GM23248 (cell line): ENCODE measurements at places on chromosomes 1 and 21.
A peak's percentile ranks its signal among the peaks of the same experiment; 100 is the strongest.

GRCh38 chr1:198968866-198969265 lies 330.0 kb downstream of the PTPRC start:
- no peak for DNase-seq

DNA sequence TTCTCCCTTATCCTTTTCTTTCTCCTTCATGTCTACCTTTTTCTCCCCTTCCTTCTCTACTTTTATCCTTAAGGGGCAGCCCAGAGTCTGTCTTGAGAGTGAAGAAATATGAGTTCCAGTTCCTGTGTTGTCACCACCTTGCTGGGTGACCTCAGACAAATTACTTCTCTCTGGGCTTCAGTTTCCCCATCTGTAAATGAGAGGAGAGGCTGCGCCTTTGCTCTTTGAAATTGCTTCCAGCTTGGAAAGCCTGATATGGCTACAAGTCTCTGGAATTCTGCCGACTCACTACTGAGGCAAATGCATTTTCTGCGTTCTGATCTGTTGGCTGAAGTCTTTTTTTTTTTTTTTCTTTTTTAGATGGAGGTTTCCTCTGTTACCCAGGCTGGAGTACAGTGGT lies 119.2 kb downstream of the SYF2 start:
- no peak for DNase-seq

GRCh38 chr1:188822248-188822647 lies 1655.4 kb downstream of the BRINP3 start:
- no peak for DNase-seq

GRCh38 chr1:78527706-78528105 lies 36.9 kb downstream of the PTGFR start:
- DNase-seq = peak; percentile 11

- peak; percentile 72 for DNase-seq
These were observed 10.1 kb upstream of the PROK1 start for GRCh38 chr1:110440877-110441276.

- DNase-seq = peak; percentile 14
These were observed 677.8 kb downstream of the USP25 start for GRCh38 chr21:16407403-16408240.

- no peak for DNase-seq
These were observed 289.6 kb downstream of the PTPRU start for GRCh38 chr1:29525941-29526340.

- DNase-seq = no peak
These were observed 87.9 kb downstream of the ZZZ3 start for GRCh38 chr1:77594366-77595112.

GRCh38 chr1:193658691-193659090 lies 472.3 kb upstream of the B3GALT2 start:
- DNase-seq = no peak

- DNase-seq = no peak
These were observed 67.3 kb downstream of the RUNX1 start for GRCh38 chr21:34981791-34982190.

DNA sequence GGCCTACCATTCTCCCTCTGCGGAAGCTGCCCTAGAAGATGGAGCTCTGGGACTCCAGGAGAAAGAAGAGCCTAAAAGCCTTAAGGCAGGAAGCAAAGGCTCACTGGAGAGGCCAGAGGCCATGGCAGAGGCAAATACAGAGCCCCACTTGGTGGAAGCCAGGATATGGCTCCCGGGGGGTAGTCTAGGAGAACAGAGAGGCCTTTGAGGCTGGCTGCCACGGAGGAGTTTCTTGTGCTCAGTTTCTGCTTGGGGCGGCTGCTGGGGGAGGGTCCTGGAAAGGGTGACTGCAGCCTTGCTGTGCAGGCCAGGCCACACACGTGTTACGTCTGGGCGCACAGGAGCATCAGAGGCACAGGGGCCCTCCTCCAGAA lies 5.4 kb downstream of the CC2D1B start:
- no peak for DNase-seq

- peak; percentile 45 for DNase-seq
These were observed 1.5 kb upstream of the TINAGL1 start for GRCh38 chr1:31574749-31575368.

- no peak for DNase-seq
These were observed 24.2 kb upstream of the BACE2 start for GRCh38 chr21:41143596-41144325.

DNA sequence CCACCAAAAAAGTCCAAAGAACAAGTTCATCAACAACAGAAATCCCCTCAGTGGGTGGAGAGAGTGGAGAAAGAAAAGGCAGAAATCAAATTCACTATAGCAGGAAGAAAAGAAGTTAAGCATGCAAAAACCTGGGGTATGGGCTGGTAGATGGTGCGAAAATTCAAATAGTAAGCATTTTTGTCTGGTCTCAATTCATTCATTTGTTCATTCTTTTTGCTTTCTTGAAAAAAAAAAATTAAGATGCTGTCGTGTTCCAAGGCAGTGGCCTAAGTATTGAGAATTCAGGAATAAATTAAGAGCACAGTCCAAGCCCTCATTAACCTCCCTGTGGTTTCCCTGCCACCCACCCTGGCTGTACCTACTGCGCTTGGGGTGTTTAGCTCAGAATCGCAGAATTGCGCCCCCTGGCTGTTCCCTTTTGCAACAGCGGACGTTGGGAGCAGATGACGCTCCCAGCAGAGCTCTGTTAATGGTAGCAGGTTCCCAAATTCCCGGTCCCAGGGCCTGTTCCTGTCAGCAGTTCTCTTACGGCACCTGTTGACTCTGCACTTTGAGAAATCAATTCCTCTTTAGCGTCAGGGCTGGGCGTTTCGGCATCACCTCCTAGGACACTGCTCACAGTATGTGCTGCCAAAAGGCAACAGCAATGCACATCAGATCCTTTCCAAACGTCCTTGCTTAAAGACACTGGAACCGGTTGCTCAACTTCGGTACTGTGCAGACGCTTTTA lies 34.0 kb upstream of the SSX2IP start:
- DNase-seq = no peak

- peak; percentile 55 for DNase-seq
These were observed 55.8 kb downstream of the NAV1 start for GRCh38 chr1:201594575-201595245.

- DNase-seq = peak; percentile 58
These were observed 762.1 kb downstream of the LTN1 start for GRCh38 chr21:28230559-28230958.
